ENCODE measurements at places on chromosomes 3 and 15.

- no peak for DNase-seq
Observed at GRCh38 chr15:64275934-64276333, 80.0 kb downstream of the CSNK1G1 start.

- no peak for DNase-seq
Observed at GRCh38 chr15:75606711-75607699, 18.5 kb downstream of the SNUPN start.

- no peak for DNase-seq
Observed at GRCh38 chr3:124664804-124665203, 65.4 kb upstream of the UMPS start.

- DNase-seq = no peak
Observed at GRCh38 chr15:59762558-59762957, 73.4 kb upstream of the BNIP2 start.

- DNase-seq = no peak
Observed at GRCh38 chr3:37999836-38000235, 9.2 kb downstream of the VILL start.

DNA sequence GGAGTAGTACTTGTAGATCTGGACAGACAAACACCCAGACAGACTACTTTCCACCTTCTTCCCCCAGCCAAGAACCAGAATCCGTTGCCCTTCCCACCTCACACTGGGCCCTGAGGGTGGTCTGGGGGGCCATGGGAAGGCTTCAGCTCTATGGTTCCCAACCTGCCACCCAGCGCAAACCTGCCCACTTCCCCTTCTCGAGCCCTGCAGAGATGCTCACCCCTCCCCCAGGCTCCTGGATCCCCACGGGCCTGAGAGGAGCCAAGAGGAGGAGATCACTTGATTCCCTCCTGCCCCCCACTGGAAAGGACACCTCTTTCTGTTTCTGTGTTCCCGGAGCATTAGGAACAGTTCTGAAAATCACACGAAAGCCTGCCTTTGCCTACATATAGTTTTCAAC is 8.7 kb downstream of the STRA6 start:
- DNase-seq = no peak

- no peak for DNase-seq
Observed at GRCh38 chr3:104244680-104245220, 1122.0 kb upstream of the ALCAM start.

DNA sequence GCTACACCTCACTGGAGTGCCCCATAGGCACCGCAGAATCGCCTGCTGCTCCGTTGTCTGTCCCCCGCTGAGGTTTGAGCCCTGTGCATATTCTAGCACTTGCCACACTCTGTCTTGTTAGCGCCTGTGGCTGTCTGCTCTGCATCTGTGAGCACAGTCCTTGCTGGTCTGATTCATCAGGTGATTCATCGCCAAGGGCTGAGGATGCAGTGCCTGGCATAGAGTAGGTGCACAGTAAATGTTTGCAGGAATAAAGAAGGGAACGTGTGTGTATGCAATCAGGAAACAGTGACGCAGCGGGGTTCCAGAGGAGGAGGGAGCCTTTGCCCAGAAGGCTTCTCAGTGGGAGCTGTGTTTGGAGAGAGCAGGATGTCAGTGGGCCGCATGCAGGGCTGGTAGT is 124.0 kb upstream of the PLXNA1 start:
- DNase-seq = no peak

DNA sequence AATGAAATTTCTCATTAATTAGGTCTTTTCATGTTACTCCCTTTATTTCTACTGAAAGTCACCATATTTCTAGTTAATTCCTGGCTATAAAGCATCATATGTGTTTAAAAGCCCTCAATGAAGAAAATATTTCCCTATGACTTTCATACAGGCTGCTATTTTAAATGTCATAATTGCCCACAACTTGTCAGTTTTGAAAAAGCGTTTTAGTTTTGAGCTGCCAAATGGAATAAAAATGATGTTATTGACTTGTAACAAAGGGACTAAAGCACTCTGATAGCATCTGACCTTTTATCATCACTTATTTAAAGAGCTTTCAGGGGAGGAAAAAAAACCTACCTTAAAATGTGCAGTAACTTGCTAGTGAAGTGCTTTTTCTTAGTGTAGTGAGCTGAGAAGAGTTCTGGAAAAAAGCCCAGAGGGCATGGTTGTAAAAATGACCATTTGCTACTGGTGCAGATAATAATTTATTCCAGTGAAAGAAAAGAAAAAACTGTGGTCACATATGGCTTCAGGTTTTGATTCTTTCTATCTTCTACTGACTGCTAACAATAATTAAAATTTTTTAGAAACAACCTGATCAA is 877.2 kb downstream of the CADM2 start:
- DNase-seq = peak; percentile 5

DNA sequence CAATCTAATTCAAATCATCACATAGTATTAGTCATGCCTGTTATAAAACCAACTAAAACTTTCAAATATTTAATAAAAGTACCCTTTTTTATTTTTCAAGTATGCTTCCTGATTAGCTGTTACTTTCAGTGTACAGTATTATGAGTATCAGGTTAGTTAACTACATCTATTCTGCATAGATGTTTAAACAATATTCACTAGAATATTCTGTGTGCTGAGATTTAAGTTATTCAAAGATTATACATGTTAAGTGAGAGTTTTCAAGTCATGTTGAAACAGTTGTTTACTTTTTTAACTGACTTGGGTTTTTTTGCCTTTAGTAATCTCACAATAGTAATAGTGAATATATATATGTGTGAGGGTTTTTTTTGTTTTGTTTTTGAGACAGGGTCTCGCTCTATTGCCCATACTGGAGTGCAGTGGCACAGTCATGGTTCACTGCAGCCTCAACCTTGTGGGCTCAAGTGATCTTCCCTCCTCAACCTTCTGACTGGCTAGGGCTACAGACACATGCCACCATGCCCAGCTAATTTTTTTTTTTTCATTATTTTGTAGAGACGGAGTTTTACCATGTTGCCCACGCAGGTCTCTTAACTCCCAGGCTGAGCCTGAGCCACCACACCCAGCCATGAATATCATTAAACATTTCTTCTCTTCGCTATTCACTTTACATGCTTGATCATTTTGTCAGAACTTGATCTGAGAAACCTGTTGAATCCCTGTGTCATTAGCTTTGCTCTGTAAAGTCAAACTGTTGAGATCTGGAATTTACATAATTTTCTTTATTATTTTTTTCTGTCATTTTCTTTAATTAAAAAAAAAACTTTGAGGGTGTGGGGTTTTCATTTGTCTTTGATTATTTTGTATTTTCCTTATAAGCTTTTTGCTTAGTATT is 286.2 kb upstream of the UBE2E1 start:
- DNase-seq = no peak

DNA sequence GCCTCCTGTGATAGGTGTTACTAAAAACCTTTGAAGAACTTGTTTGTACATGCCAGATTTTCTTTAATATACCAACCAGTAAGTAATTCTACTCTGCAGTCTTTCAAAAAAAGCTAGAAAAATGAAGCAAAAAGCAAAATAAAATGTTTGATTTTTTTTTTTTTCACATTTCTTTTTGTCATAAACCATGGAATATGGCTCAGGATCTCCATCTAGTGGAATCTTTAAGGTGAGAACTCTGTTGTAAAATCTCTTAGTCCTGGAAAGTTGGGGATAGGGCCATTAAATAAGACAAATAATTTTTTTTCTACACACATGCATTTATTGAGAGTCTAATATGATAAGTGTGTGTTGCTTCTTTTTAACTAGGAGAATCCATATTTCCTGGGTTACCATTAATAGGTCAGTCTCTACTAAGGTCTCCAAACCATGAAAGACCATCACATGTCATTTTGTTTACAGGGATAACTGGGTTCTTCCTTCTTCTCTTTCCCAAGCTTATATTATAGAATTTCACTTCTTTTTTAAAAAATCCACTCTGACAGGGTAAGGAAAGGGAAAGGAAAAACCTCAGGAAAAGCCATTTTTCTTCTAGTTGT is 84.6 kb downstream of the SLC9A9 start:
- no peak for DNase-seq

- no peak for DNase-seq
Observed at GRCh38 chr15:75380773-75381172, 12.4 kb upstream of the MAN2C1 start.

- DNase-seq = no peak
Observed at GRCh38 chr15:60824196-60824595, 345.3 kb upstream of the ICE2 start.

- no peak for DNase-seq
Observed at GRCh38 chr3:129992781-129993180, 18.3 kb downstream of the TRH start.

DNA sequence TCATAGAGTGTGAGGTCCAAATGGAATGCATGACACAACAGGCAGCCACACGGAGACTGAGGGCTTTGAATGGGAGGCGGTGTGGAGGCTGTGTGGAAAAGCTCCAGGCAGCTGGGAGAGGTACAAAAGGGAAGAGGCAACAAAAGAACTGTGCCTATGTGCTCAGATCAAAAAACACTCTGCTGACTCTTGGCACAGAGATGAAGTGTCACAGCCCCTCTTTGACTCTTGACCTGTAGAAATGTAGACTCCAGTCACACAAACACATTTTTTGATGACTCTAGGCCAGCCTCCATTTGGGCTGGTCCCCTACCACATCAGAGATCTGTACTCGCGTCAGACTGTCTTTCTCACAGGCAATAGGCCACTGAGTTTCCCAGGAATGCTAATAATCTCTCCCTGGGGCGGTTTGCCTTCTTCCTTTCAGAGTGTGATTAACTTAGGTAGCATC is 456.0 kb downstream of the TUSC7 start:
- no peak for DNase-seq

- DNase-seq = no peak
Observed at GRCh38 chr3:78726545-78726944, 1041.3 kb downstream of the ROBO1 start.

- no peak for DNase-seq
Observed at GRCh38 chr3:63508305-63508704, 144.2 kb upstream of the SNTN start.

- DNase-seq = no peak
Observed at GRCh38 chr3:59531994-59532393, 482.2 kb upstream of the CFAP20DC start.

- DNase-seq = no peak
Observed at GRCh38 chr3:76986876-76987474, 52.9 kb upstream of the ROBO2 start.

DNA sequence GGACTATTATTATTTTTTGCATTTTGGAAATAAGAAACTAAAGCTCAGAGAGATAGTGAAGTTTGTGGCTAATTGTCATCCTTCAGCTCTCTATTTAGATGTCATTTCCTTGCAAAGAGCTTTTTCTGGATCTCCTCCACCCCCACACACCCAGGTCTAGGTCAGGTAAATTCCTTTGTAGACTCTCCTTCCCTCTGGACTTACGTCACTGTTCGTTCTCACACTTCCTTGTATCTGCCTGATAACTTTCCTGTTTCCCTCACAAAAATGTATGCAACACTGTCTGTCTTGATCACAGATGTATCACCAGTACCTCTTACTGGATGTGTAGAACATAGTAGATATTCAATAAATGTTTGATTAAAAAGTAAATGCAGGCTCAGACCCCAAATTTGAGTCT is 6.1 kb upstream of the MB21D2 start:
- no peak for DNase-seq

GRCh38 chr3:125057186-125057850 is 1.5 kb upstream of the HEG1 start:
- DNase-seq = no peak

Data from DMS79 treated with DMSO at 0.1 percent for 48 hours (cell line).